Myocyte (in vitro differentiated cells): ENCODE measurements at places on chromosomes 5 and 9. TPM values are rescaled to one million over a fixed set of nuclear protein-coding genes. Genes with fewer than 3 reads are reported as not detected.

The PGM5 gene
- total RNA-seq: 1.2 and 2.2 TPM in 2 replicates

The SPAG8 gene
- total RNA-seq: 3.4 TPM in 2 replicates

The SMC5 gene
- total RNA-seq: 26.0 and 28.5 TPM in 2 replicates

The PCDHAC1 gene
- total RNA-seq: 0.05 and 0.10 TPM in 2 replicates

DNA sequence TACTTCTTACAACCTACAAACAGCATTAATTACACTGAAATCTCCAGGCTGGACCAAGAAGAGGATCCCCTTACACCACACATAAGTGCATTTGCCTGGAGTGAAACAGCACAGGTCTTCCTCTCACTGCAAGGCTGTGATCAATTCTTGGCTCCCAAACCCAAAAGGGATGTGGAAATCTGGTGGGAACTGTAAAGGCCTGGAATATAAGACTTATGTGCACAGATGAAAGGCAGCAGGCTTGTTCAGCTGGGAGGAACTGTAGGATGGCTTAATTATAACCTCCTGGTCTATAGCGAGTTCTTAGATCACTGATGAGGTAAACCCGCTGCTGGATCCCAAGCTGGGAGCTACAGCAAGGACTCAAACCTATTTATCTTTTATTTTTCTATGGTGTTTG, 182.9 kb upstream of the TNC start:
- no peak for DNase-seq

GRCh38 chr5:143176048-143176447, 227.4 kb downstream of the NR3C1 start:
- peak; percentile 69 for DNase-seq

- DNase-seq: no peak
Observed at GRCh38 chr9:19102181-19102630, 498 bp downstream of the HAUS6 start.

DNA sequence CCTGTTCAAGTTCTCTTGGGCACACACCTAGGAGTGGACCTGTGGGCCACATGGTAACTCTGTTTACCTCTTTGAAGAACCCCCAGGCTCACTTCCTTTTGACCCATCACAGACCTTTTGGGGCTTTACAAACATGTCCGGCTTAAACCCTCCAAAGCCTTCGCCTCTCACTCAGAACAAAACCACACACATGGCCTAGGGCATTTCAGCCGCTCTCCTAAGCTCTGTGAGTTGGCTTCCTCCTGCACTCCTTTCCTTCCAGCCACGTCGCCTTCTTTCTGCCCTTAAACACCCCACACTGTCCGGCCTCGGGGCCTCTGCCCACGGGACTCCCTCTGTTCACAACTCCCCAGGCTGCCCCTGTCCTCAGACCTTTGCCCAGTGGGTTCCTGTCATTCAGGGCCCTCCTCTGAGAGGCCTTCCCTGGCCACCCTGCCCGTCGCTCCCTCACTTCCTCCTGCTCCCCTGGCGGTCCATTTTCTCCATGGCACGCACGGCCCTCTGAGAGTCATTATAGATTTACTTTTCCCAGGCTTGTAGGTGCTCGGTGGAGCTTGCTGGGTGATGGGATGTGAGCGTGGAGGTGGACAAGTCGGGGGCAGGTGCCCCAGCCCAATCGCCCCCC, 1.9 kb downstream of the DOK3 start:
- DNase-seq: no peak

DNA sequence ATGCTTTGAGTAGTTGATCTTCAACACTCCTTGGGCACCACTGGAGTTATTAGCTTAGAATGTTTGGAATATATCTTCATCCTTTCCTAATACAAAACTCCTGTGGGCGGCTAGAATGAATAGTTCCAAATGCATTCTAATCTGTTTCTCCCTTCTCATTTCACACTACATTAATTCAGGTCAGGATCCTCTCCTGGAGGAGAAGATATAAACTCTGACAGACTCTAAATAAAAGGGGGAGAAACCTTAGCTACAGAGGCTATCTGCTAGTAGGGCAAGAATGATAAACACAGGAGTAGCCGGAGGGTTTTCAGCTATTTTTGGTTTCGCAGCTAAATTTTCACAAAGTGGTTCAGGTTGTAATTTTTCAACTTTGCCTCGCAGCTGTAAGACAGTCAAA, 45.2 kb upstream of the FAM240B start:
- DNase-seq: no peak

GRCh38 chr5:122156724-122157325, 27.5 kb downstream of the ZNF474 start:
- peak; percentile 72 for DNase-seq

- DNase-seq: no peak
Observed at GRCh38 chr5:32984851-32985610, 273.9 kb downstream of the NPR3 start.

- DNase-seq: no peak
Observed at GRCh38 chr9:29640507-29640906, 2067.2 kb upstream of the C9orf72 start.

- DNase-seq: no peak
Observed at GRCh38 chr9:96596601-96597111, 23.0 kb downstream of the CDC14B start.

- DNase-seq: peak; percentile 24
Observed at GRCh38 chr5:93578813-93579691, 2.0 kb downstream of the NR2F1-AS1 start.

DNA sequence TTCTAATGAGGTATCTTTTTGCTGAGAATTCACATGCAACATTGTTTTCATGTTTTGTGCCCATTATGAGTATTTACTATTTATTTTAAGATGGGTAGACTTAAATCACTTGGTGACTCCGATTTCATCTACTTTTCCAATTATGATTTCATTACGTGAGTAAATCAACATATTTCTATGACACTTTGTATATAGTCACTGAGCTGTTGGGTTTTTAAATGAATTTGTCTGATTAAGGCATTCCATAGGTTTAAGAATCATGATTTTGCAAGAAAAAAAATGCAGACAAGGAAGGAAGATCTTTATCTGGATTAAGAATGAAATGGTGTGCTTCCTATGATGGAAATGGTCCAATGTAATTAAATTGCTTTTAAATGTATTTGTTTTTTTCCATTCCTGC, 661.9 kb downstream of the ANXA1 start:
- no peak for DNase-seq

DNA sequence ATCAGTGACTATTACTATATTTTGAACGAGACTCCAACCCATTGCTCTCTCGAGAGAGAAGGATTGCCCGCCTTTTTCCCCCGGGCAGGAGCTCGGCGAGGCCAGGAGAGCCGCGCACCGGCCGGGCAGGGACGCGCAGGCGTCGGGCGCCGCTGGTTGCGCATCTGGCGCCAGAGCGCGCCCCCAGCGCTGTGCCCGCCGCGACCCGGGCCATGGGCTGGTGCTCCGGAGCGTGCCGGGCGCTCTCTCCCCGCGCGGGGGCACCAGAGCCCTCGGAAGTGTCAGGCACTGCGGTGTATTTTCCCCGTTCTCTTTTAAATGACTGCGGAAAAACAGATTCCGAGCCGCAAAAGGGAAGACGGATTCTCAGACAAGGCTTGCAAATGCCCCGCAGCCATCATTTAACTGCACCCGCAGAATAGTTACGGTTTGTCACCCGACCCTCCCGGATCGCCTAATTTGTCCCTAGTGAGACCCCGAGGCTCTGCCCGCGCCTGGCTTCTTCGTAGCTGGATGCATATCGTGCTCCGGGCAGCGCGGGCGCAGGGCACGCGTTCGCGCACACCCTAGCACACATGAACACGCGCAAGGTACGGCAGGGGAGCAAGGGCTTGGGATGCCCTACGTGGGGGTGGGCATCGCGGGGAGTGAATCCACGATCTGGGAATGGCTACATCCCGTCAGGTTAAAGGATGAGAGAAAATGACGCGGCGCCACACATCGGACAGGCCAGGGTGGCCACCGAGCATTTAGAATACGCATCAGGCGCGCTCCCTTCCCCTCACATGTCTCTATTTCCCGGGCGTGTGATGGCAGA, 1.1 kb upstream of the NTRK2 start:
- no peak for DNase-seq

- peak; percentile 24 for DNase-seq
Observed at GRCh38 chr5:178236679-178237078, 4.1 kb upstream of the PHYKPL start.

DNA sequence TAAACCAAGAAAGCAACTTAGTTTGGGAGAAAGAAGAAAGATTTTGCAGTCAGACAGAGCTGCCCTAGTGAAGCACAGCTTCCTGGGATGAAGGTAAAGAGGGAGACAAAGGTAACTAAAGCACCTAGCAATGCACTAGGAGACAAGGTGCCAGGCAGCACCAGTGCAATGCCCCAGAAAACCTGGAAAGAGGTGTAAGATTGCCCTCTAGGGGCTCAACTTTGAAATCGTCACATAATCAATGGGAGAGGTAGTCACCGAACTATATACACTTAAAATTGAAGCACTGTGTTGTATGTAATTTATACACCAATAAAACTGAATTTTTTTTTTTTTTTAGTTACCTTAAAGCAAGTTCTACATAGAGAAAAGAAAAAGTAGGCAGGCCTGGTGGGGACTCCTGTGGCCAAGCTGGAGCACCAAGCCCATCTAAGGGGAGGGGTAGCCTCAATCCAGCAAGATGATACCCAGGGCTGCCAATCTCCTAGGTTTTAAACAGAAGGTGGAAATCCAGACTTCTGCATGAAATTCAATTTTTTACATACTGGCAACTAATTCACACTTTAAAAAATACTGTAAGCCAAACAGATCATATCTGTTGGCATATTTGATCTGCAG, 48.2 kb downstream of the CDK5RAP2 start:
- peak; percentile 50 for DNase-seq

- DNase-seq: no peak
Observed at GRCh38 chr9:3750321-3750720, 224.5 kb upstream of the RFX3 start.

DNA sequence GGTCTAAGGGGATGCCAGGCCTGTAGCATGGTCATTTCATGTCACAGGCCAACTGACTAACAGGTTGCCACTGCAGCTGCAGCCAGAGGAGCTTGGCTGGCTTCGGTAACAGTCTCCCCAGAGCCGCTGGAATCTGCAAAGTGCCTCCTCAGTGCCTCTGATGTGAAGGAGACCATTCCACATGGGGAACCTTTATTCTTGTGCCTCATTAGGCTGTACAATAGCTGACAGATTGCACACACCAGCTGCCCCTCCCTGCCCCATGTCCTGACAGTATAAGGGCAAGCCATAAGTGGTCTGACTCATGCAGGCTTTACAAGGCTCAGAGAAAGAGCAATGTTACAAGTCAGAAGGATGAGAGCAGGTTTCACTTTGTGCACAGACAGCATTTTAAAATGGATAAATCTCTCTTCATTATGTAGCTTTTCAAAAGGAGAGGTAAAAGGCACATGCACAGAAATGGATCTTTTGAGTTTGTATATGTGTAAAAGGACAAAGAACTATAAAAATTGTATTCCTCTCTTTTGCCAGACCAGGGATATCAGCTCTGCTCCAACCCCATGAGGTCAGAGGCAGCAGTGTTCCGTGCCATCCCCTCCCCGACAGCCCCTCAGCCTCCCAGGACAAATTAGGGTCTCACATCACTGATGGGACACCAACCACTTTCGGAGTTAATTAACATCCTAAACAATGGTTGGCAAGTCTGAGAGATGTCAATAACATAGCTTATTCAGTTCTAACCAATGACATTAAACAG, 467.8 kb downstream of the TMEM232 start:
- peak; percentile 62 for DNase-seq
